ENCODE measurements at places on chromosomes 7 and 10. TPM values are rescaled to one million over a fixed set of nuclear protein-coding genes. Genes with fewer than 3 reads are reported as not detected.

DIP2C gene
- total RNA-seq = 3.9 TPM

CPA1 gene
- total RNA-seq = not detected

DNA sequence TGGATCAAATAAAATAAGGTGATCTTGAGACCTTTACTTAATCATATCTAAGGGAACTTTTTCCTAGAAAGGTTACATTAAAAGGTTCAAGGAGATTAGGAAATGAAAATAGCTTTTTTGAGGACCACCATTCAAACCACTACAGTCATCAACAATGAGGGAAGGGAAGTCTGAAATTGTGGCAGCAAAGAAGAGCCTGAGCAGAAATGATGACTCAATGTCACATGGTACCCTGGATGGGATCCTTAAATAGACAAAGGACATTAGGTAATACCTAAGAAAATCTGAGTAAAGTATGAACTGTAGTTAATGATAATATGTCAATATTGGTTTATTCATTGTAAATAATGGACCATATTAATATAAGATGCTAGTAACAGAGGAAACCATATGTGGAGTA is 236.0 kb downstream of the SEMA3D start:
- peaks cover 8% of the 10 kb centered on the region for H3K27me3 ChIP-seq
- H3K4me3 ChIP-seq = no peak overlapping the region
- no peaks in the 10 kb centered on the region for H3K4me1 ChIP-seq

DNA sequence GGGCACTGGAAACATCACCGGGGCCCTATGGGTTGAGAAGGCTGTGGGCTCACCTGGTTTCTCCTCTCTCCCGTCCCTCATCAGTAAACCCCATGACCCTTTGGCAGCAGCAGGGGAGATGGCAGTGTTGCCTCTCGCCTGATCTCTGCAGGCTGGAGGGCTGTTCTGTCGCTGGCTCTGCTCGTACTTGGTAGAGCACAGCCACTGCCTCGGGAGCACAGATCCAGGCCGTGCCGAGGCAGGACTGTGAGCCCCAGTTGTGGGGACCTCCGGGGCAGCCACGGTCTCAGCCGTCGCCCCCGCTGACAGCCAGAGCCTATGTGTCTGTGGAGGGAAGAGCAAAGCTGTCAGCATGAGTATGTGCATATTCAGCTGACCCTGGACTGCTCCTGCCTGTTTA is 94.9 kb downstream of the PTPRE start:
- no peak overlapping the region for H3K27ac ChIP-seq
- no peak for DNase-seq
- no peaks in the 10 kb centered on the region for H3K4me1 ChIP-seq

DNA sequence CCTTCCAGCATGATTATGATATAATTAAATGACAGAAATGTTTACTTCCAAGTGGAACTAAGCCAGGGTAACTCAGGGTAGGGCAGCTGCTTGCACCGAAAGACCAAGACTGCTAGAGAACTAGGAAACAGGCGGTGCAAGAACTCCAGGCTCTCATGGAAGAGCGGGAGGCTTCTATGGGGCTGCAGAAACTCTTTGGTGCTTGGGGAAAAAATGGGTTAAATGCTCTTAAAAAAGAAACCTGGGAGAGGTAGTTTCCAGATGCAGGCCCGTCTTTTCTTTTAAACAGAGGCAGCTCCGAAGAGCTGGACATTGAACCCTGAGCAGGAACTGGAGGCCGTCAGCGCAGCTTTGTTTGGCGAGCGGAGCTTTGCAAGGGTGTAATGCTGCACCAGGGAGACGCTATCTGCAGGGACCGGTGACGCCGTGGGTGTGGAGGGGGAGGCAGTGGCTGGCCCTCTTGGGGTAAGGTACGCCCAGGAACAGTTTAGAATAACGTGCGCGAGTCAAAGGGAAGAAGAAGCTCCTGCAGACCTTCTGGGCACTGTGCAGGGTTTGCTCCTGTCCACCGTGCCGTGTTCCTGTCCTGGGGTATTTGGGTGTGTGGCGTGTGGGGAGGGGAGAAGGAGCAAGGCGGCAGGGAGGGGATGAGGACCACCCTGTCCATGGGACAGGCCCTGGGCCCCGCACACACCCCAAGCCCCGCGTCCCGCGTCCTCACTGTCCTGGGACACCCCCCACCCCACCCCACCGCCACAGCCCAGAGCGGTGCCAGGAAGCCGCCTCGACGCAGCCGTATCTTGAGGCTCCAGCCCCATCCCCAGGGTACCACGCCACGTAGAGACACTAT is 59.0 kb downstream of the EGFR start:
- H3K27ac ChIP-seq = no peak overlapping the region
- H3K36me3 ChIP-seq = no peaks in the 10 kb centered on the region
- H3K4me1 ChIP-seq = no peaks in the 10 kb centered on the region
- DNase-seq = no peak

GRCh38 chr7:127245607-127246006 is 7.1 kb downstream of the GRM8 start:
- no peak overlapping the region for H3K27ac ChIP-seq
- no peaks in the 10 kb centered on the region for H3K36me3 ChIP-seq
- H3K27me3 ChIP-seq = peaks cover 99% of the 10 kb centered on the region
- DNase-seq = no peak
- H3K4me3 ChIP-seq = no peak overlapping the region

DNA sequence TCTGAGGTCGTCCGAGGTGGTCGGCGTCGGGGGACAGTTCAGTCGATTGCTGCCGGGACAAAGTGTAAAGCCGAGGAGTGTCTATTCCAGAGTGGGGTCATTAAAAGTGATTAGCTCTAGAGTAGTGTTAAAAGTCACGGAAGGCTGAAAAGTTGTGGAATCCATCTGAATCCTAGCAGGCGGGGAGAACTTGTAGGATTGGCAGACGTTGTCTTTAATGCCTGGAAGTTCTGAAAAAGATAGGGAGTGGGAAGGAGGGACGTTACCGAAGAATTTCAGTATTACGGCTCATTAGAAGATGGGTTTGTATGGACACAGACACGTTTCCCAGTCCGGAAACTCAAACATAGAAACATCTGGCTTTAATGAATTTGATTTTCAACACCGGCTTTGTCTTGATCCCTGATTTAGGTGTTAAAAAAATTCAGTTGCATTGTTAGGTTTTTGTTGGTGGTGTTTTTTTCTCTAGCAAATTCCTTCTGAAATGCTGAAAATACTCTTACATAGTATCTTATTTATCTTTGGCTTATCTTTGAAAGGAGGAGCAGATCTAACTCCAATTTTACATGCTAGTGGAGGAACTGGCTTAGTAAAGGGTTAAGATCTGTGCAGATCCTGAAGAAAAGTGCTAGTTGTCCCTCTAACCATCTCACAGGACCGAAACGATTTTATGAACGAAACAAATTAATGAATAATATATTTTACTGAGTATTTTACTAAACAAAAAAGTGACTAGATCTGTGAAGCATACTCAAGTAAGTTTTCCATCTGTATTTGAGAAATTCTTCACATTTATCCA is 900 bp downstream of the MKLN1 start:
- no peak for DNase-seq
- peaks cover 56% of the 10 kb centered on the region for H3K4me1 ChIP-seq
- H3K27me3 ChIP-seq = no peaks in the 10 kb centered on the region
- H3K27ac ChIP-seq = peak overlapping the region; percentile 97
- no peaks in the 10 kb centered on the region for H3K36me3 ChIP-seq
- H3K4me3 ChIP-seq = peak overlapping the region; percentile 99

GRCh38 chr7:126487728-126488442 is 764.9 kb downstream of the GRM8 start:
- H3K27me3 ChIP-seq = no peaks in the 10 kb centered on the region
- H3K4me1 ChIP-seq = no peaks in the 10 kb centered on the region
- H3K4me3 ChIP-seq = no peak overlapping the region
- no peak overlapping the region for H3K27ac ChIP-seq
- no peaks in the 10 kb centered on the region for H3K36me3 ChIP-seq
- no peak for DNase-seq

GRCh38 chr7:13988731-13989125 is 738 bp downstream of the ETV1 start:
- H3K36me3 ChIP-seq = no peaks in the 10 kb centered on the region
- peaks cover 11% of the 10 kb centered on the region for H3K27me3 ChIP-seq
- no peak for DNase-seq
- no peaks in the 10 kb centered on the region for H3K4me1 ChIP-seq

DNA sequence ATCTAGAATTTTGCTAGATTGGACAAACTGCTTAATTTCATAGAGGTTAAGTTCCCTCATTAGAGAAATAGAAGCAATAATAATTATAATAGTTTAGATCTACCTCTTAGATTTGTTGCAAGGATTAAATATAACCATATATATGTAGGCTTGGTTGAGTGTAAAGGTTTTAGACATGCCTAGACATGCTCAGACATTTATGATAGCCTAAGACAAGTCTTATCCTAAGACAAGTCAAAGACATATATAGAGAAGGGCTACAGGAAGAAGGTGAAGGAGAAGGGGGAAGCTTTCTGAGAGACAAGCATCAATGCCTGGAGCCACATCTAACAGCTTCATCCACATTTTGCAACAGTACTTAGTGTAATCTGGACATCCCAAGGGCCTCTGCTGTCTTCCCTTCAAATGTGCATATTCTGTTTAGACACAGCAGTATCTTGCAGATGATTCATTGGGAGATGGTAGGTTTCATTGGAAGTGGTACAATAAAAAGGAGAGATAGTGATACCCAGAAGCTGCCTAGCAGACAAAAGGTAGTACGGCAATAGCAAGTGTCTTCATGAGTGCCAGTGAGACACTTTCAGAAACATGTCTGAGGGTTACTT is 146.5 kb downstream of the HGF start:
- no peak overlapping the region for H3K4me3 ChIP-seq
- no peaks in the 10 kb centered on the region for H3K36me3 ChIP-seq
- no peaks in the 10 kb centered on the region for H3K4me1 ChIP-seq
- no peaks in the 10 kb centered on the region for H3K27me3 ChIP-seq
- DNase-seq = no peak
- H3K27ac ChIP-seq = no peak overlapping the region

GRCh38 chr7:40546616-40547501 is 412.1 kb downstream of the SUGCT start:
- no peaks in the 10 kb centered on the region for H3K4me1 ChIP-seq
- H3K4me3 ChIP-seq = no peak overlapping the region
- no peak overlapping the region for H3K27ac ChIP-seq
- H3K36me3 ChIP-seq = no peaks in the 10 kb centered on the region

- H3K4me1 ChIP-seq = no peaks in the 10 kb centered on the region
- H3K27ac ChIP-seq = no peak overlapping the region
- H3K4me3 ChIP-seq = no peak overlapping the region
- no peaks in the 10 kb centered on the region for H3K36me3 ChIP-seq
Observed at GRCh38 chr10:117926491-117926890, 120.2 kb downstream of the RAB11FIP2 start.

DNA sequence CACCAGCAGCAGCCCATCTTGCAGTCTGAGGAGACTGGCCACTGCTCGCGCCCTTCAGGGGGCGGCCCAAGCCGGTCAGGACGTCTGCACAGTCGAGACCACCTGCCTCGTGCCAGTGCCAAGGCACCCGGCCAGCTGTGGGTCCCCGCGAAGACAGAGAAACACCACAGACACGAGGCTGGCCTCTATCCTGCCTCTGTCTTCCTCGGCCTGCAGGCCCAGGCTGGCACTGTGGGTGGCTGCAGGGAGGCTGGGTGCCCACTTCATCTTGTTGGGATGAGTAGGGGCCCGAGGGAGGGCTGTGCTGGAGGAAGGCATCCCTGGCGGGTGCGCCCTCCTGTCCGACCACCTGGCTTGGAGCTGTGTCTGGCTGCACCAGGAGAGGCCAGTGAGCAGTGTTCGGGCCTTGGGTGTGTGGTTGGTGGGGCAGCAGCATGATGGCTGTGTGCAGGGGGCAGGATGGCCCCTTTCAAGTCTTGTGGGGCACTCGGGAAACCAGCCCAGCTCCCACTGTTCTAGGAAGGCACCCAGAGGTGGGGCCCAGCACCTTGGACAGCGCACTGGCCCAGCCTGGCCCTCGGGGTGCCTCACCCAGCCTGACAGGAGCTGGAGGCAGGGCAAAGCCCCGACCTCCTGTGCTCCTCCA is 7.3 kb downstream of the DPYSL4 start:
- no peaks in the 10 kb centered on the region for H3K4me1 ChIP-seq
- H3K36me3 ChIP-seq = no peaks in the 10 kb centered on the region
- no peak overlapping the region for H3K27ac ChIP-seq
- no peak for DNase-seq
- H3K27me3 ChIP-seq = peaks cover 5% of the 10 kb centered on the region

Data from naive thymus-derived CD8-positive, alpha-beta T cell (primary cell).